ENCODE measurements at places on chromosomes 7 and 10.

DNA sequence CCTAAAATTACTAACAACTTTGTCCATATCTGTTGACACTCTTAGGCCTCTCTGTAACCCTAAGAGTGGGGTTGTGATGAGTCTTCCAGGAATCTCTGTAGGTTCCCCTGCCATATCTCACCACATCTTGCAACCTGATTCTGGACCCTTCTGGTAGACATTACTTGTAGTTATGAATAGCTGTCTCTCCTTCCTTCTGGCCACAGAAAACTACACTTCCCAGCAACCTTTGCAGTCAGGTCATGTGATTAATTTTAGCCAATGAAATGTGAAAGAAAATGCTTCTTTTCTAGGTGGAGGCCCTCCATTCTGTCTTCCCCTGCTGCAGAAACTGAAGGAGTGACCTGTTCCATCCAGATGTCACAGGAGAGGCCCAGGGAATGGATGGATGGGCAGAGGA lies 147.6 kb upstream of the AOAH start:
- DNase-seq: no peak

DNA sequence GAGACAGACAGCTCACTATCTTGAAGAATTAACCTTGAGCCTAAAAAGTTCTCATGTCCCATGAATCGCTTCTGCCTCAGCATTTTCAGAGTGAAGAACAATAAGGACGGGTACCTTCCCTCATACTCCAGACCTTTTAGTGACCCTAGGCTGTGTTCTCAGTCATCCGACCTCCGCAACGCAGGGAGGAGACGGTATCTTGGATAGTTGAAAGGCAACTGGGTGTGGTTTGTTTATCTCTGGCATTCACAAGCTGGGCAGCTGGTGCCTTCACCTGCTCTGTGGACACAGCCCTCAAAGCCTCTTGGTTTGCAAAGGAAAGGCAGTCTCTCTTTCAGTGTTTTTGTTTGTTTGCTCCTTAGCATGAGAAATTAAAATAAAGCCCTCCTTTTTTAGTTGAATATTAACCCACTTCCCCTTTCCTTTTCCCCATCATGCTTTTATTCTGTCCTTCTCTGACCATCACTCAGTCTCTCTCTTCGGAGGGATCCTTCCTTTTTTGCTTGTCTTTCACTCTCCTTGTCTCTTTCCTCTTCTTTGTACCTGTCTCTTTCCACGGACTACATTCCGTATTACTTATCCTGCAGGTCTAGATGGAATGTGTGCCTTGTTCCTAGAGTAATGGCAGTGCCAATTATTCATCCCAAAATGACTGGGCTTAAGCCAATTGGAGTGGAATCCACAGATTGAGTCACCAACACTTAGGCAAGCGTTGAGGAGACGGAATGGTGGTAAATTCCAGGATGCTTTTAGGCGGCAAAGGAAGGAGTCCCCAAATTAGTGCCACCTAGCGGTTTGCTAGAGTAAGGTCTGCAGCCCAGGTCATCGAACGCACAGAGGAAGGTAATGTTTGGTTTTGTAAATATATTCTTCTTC lies 45.8 kb downstream of the PRR15 start:
- no peak for DNase-seq

DNA sequence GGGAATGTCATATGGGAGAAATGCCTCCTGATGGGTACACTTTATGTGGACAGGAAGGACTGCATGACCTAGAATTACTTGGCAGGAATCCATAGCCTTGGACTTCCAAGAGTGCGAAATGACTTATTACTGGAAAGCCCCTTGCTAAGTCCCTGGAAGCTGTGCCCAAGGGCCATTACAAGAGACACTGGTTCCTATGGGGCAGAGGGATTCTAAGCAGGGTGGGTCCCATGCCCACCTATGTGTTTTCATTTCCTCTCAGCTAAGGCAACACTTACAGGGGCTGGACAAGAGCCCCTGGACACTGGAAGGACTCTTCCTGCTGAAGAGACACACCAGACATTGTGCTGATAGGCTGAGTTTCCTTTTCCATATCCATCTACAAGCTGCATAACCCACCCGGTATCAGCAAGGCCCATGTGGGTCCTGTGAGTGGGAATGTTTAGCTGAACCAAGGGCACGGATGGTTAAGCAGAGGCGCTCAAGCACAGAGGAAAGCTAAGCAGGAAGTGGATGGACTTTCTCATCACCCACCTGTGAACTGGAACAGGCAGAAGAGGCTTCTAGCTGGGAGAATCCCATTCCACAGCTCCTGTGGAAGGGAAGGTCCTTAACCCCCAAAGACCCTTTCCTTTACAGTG lies 56.2 kb downstream of the XPNPEP1 start:
- no peak for DNase-seq

DNA sequence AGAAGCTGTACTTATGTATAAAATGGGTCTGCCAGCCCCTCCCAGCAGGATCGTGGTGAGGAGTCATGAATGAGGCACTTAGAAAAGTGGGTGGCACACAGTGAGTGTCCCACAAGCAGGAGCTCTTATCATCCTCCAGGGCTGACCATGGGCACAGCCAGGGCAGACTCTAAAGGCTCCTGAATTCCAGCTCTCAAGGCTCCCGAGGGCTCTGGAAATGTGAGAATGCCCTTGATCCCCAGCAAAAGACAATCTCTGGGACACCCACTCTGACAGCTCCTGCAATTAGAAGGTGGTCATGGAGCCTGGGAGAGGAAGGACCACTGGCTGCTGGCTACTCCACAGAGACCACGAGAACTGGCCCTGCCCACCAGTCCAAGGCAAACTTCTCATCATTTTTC lies 1.6 kb downstream of the VSTM4 start:
- DNase-seq: no peak

- DNase-seq: no peak
These were observed 204.2 kb upstream of the HABP2 start for GRCh38 chr10:113348694-113349093.

GRCh38 chr10:88114368-88114767 lies 250.9 kb downstream of the PTEN start:
- DNase-seq: no peak

DNA sequence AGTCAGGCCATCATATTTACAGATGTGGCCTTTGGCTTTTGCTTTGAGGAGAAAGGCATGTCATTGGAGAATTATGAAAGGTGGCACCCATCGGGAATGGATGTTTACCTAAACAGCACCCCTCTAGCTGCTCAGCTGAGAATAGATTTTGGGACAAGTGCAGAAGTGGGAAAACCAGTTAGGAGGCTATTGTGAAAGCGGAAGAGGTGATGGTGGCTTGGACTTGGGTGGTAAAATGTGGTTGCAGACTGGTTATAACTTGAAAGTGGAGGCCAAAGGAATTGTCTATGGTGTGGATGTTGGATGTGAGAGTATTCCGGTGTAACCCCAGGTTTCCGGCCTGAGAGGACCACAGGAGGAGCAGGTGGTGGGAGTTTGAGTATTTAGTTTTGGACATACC lies 5.2 kb upstream of the SLC12A9 start:
- DNase-seq: no peak

GRCh38 chr10:26448706-26449435 lies 10.7 kb downstream of the APBB1IP start:
- peak; percentile 35 for DNase-seq

DNA sequence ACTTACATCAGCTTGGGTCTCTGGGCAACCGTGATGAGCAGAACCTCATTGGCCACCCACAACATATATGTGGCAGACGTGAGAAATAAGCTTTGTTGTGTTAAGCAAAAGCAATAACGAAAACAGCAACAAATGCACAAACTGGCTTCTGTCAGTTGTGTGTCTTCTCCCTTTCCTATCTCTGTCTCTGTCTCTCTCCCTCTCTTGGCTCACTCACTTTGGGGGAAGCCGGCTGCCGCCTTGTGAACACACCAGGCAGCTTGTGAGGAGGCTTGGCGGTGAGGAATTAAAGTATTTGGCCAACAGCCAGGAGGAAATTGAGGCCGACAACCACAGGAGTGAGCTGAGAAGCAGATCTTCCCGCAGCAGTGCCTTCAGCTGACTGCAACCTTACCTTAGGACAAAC lies 21.9 kb upstream of the CDCA7L start:
- peak; percentile 1 for DNase-seq

GRCh38 chr7:19015098-19015497 lies 102.3 kb downstream of the TWIST1 start:
- no peak for DNase-seq

GRCh38 chr10:78759456-78760120 lies 309.2 kb upstream of the ZMIZ1 start:
- DNase-seq: no peak

DNA sequence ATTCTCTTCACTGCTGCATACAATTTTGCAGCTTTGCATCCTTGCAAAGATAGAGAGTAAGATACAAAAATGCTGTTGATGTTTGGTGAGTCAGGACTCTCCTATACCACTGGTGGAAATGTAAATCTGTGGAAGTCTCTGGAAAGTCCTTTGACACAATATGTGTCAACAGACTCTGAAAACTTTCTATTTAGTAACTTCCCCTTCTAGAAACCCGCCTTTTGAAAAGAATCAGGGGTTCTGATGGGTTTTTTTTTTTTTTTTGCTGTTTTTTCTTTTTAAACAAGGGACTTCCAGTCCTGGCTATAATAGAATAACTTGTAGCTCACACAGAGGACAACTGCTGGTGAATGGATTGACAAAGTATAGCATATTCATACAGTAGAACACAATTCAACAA lies 16.4 kb downstream of the NOD1 start:
- no peak for DNase-seq

- no peak for DNase-seq
These were observed 44.1 kb downstream of the MTURN start for GRCh38 chr7:30178748-30179436.

DNA sequence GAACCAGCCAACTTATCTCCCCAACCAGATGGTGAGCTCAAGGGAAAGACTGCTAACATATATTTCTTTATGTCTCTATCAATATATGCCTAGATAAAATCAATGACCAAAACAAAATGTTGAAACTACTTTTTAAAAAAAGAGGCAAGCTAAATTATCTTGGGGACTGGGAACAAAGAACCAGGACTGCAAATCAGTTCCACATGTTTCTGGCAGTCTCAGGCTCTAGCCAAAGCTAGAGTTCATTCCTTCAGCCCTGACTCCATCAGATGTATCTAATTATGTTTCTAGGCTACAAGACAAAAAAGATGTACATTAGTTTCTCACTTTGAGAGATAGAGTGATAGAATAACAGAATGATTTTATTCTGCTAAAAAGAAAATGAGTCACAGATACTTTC lies 1290.3 kb upstream of the SORCS1 start:
- no peak for DNase-seq

GRCh38 chr7:28873365-28873764 lies 84.8 kb downstream of the TRIL start:
- DNase-seq: no peak

DNA sequence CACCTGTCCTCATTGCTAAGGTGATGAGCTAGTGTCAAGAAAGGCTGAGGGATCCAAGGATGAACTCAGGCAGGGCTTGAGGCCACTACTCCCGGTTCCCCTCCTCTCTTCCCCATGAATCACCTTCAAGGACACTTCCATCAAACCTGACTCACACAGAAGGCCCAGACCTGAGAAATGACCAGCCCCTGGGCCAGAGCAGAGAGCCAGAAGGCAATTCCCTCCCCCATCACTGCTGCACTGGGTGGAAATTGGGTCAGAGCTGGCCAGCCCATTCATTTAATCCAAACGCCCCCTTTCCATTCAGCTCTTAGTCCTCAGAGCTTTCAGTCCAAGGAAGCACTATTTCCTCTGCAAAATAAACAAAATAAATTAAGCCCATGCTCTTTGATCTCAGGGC lies 182.0 kb downstream of the KCNMA1 start:
- no peak for DNase-seq
